WTC11 (cell line): ENCODE measurements at places on chromosomes 6 and 20. TPM values are rescaled to one million over a fixed set of nuclear protein-coding genes. Genes with fewer than 3 reads are reported as not detected.

Gene PROKR2
- total RNA-seq: 1.5 to 2.6 TPM (median 2.0 TPM) in 3 replicates

Gene SLCO4A1
- total RNA-seq: 15.2 to 19.9 TPM (median 18.5 TPM) in 3 replicates

DNA sequence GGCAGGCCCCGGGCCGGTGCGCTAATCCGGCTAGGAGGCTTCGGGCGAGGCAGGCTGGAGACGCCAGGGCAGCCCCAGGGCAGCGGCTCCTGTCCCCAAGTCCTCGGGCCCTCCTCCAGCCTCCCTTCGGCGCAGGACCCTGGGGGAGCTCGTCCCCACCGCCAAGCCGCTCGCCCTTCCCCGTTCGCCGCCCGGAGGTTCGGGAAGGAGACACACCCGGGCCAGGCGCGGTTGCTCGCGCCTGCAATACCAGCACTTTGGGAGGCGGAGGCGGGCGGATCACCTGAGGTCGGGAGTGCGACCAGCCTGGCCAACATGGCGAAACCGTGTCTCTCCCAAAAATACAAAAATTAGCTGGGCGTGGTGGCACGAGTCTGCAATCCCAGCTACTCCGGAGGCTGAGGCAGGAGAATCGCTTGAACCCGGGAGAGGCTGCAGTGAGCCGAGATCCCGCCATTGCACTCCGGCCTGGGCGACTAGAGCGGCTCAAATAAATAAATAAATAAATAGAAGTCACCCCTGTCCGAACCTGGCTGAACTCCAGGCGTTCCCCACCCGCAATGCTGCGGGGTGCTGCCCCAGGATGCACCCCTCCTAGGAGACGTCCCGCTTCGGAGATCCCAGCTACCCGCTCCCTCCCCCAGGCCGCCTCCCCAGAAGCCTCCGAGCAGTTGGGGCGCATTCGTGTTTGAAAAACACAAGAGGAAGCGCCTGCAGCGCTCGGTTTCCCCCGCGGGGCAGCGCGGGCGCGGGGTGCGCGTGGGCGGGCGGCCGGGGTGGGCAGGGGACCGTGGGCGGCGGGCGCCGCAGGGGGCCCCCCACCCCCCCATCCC is 27.5 kb downstream of the SERPINB9 start:
- DNase-seq: peak; percentile 63

Gene TPD52L1
- total RNA-seq: 12.4 to 17.7 TPM (median 15.0 TPM) in 3 replicates

DNA sequence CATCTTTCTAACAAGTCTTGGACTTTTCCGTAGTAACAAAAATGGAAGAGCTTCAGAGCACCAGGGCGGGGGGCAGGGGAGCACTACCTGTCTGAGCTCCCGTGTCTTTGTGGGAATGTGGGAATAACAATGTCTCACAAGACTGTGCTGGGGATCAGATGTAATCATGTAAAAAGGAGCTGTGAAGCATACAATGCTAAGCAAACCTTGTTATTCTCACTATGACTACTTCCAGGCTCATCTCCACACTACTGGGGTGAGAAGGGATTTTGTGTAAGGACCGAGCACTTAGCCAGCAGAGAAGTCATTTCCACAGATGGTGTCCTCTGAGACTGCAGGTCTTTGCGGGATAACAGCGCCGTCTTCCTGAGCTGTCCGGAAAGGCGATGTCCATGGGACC is 27.1 kb downstream of the PRR18 start:
- no peak for DNase-seq

DNA sequence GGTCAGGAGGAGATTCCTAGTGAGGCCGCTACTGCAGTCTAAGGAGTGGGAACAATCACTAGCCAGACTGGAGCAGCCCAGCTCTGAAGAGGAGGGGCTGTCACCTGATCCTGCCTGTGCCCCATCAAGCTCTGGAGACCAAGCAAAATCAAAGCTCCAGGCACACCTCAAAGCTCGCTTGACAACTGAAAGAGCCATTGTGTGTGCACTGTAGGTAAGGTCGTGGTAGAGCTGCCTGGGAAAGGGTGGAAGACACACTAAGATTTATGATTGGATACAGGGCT is 58.2 kb downstream of the CSE1L start:
- DNase-seq: peak; percentile 30

Gene CFAP206
- not detected in 3 replicates for total RNA-seq

GRCh38 chr6:22020299-22021003 is 276.4 kb downstream of the PRL start:
- no peak for DNase-seq

Gene TP53TG5
- 0.37 to 0.85 TPM in 2 of 3 replicates, not detected in the other for total RNA-seq

GRCh38 chr20:48832405-48832730 is 4.6 kb upstream of the PREX1 start:
- no peak for DNase-seq

- DNase-seq: peak; percentile 23
Observed at GRCh38 chr6:41527721-41528408, 18.3 kb upstream of the FOXP4 start.
